Effector CD4-positive, alpha-beta T cell (primary cell): ENCODE measurements at places on chromosomes 1 and 21.

DNA sequence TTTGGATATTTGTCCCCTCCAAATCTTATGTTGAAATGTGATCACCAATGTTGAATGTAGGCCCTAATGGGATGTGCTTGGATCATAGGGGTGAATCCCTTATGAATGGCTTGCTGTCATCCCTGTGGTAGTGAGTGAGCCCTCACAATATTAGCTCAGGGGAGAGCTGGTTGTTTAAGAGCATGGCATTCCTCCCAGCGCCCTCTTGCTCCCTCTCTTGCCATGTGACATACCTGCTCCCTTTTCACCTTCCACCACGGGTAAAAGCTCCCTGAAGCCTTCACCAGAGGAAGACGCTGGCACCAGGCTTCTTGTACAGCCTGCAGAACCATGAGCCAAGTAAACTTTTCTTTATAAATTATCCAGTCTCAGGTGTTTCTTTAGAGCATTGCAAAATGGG, 305.6 kb downstream of the KCTD3 start:
- DNase-seq = no peak

DNA sequence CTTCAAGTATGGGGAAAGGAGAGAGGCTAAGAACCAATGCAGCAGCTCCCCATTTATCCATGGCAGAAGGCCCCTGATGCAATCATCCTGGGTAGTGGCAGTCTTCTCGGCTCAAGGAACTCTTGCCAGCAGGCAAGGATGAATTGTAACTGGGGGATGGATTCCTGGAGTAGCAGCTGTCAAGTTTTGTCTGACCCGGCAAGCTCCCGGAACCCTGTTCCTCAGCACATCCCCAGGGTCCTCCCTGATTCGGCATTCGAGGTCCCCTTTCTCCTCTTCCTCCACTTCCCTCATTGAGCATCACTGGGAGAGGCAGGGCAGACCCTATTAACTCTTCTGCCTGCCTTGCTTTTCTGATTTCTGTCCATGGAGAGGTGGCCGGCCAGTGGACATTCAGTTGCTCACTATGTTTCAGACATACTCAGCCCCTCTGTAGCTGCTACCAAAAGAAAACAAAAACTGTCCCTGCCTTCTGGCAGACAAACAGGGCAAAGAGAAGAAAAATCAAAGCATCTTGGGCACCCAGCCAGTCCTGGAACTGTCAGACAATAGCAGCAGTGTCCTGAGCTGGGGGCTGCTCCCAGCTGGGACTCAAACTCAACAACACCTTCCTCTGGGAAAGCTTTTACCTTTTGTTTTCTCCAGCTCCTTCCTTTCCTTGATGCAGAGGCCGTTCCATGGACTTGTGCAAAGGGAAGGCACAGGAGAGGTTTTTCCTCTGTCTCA, 5.6 kb upstream of the PTCH2 start:
- no peak for DNase-seq

GRCh38 chr1:26829184-26829911, 2.9 kb downstream of the ZDHHC18 start:
- DNase-seq = no peak

DNA sequence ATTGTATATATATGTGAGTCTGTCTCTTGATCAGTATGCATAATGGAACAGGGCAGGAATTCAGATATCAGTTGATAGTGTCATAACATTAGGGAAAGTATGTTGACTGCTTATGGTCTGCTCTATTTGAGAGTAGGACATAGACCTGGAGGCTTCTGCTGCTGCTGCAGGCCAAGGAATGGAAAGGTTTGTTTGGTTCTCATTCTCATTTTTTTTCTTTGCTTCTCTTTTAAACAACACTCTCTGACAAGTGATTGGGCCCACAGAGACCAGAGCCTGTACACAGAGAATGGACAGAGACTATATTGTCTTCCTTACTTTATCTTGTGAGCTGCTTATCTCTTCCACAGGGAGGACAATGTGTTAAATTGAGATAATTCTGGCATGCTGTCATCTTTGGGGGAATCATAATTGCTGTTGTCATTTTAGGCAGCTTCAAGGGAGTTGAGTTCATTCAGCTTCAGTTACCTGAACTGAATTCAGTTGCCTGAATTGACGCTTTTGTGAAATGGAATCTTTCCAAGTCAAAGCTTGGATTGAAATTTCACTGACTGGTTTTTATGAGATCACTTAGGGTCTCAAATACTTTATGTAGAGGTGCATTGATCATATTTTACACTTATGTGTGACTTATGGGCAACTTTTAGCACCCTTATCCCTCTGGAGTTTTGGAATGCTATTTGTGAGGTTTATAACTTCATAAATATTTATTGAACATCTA, 16.9 kb downstream of the CAP1 start:
- no peak for DNase-seq

DNA sequence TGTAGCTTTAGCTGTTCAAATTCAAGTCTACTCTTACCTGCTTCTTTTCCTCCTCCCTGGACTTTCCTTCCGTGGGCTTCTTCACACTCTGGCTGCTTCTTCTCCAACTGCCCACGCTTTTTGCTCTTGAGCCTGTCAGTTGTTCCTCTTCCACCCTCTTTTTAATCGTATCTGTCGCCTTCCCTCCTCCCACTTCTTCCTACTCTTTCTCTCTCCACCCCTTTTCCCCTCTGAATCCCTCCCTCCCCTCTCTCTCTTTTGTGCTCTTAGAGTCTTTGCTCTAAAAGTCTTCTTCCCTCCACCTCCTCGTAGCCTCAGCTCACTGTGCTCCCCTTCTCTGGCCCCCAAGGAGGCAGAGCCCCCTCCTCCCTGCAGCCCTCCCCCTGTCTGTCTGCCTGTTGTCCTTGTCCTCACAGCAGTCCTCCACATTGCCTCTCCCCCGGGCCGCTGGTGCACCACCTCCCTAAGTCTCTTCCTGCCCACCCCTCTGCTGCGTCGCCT, 12.9 kb upstream of the GJA5 start:
- no peak for DNase-seq

DNA sequence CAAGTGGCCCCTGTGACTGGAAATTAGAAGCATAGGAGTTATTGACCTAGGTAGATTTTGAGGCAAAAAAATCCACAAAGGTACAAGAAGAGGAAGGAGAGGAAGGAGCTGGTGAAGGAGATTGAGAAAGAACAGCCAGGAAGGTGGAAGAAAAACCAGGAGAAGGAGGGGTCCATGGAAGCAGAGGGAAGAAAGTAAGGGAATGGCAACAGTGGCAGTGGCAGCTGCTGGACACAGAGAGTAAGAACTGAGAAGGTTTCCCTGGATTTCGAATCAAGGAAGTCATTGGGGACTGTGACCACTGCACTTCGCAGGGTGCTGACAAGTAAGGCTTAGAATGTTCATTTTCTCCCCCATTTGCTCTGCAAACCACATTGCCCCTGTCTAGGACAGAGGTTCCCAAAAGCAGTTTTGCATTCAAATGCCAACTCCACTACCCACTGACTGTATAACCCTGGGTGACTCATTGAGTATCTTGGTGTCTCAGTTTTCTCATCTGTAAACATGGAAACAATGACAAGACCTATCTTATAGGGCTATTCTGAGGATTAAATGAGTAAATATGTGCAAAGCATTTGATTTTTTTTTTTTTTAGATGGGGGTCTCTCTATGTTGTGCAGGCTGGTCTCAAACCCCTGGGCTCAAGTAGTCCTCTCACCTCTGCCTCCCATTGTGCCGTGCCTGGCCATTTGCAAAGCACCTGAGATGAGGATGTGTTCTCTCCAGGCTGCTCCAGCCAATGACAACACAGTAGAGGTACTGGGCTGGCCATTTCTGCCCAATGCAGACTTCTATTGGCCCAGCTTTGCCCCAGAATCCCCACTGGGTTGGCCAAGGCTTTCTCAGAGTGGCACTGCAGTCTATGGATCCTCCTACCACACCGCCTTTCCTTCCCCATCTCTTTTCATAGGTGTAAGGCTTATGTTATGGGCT, 9.3 kb upstream of the CAPN2 start:
- no peak for DNase-seq
